Stimulated activated CD4-positive, alpha-beta T cell treated with anti-CD3 and anti-CD28 coated beads, Interleukin-2, amount 100 ng/mL, for 24 hours (primary cell): ENCODE measurements at places on chromosomes 6 and 20.
A peak's percentile ranks its signal among the peaks of the same experiment; 100 is the strongest.

GRCh38 chr6:5967594-5967993 lies 39.1 kb downstream of the NRN1 start:
- no peak for DNase-seq

DNA sequence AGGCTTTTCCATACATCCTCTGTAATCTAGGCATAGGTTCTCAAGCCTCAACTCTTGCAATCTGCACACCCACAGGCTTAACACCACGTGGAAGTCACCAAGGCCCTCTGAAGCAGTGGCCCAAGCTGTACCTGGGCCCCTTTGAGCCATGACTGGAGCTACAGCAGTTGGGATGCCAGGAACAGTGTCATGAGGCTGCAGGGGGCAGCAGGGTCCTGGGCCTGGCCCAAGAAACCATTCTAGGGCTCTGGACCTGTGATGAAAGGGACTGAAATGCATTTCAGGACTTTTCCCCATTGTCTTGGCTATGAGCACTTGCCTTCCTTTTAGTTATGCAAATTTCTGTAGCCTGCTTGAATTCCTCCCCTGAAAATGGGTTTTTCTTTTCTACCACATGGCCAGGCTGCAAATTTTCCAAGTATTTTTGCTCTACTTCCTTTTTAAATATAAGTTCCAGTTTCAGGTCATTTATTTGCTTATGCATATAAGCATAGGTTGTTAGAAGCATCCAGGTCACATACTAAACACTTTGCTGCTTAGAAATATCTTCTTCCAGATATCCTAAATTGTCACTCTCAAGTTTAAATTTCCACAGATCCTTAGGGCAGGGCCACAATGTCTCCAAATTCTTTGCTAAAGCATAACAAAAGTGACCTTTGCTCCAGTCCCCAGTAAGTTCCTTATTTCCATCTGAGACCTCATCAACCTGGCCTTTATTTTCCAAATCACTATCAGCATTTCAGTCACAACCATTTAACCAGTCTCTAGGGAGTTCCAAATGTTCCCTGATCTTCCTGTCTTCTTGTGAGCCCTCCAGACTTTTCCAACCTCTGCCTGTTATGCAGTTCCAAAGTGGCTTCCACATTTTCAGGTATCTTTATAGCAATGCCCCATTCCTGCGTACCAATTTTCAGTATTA lies 48.6 kb upstream of the CD2AP start:
- DNase-seq = no peak

- peak; percentile 61 for DNase-seq
These were observed 516 bp upstream of the IRF4 start for GRCh38 chr6:390914-391558.

- DNase-seq = no peak
These were observed 105.9 kb downstream of the TOX2 start for GRCh38 chr20:44020406-44021148.

GRCh38 chr6:99151634-99152346 lies 197.7 kb downstream of the FAXC start:
- DNase-seq = peak; percentile 67

DNA sequence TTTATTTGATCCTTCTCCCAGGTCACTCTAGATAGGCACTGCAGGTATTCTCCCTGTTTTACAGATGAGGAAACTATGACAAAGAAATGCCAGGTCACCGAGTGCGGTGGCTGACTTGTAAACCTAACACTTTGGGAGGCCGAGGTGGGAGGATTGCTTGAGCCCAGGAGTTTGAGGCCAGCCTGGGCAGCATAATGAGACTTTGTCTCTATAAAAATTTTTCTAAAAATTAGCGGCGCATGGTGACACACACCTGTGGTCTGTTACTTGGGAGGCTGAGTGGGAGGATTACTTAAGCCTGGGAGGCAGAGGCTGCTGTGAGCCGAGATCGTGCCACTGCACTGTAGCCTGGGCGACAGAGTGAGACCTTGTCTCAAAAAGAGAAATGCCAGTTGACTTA lies 5.1 kb downstream of the RALGAPB start:
- DNase-seq = no peak
